Right renal pelvis (tissue), 4 donors: ENCODE measurements at places on chromosomes 1 and 21. TPM values are rescaled to one million over a fixed set of nuclear protein-coding genes. Genes with fewer than 3 reads are reported as not detected.

DNA sequence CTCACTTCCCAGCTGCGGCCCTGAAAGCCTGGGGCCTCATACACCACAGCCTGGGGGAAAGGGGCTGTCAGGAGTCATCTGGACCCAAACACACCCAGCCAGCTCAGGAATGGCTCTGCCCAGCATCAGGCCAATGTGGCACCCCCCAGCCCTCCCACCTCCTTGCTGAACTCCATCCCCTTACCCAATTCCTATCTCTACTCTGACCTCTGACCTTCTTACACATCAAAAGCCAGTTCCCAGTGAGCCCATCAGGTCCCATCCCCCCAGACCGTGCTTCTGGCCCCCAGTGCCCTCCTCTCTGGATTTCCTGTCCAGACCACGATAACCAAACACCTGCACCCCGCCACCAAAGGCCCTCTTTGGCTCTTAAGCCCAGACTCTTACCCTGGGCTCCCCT is 16.3 kb downstream of the CRYBG2 start:
- no peak for DNase-seq

GRCh38 chr1:172399756-172400721 is 20.4 kb upstream of the C1orf105 start:
- no peak for DNase-seq

GRCh38 chr1:19067182-19067911 is 110.9 kb upstream of the IFFO2 start:
- no peak for DNase-seq

GRCh38 chr1:242787968-242788367 is 263.5 kb upstream of the PLD5 start:
- DNase-seq: no peak

GRCh38 chr1:156592910-156593660 is 1.5 kb downstream of the NAXE start:
- no peak for DNase-seq

Gene BACE2
- polyA plus RNA-seq: 34.9 TPM

Gene OSCP1
- polyA plus RNA-seq: 20.0 TPM
